ENCODE measurements at places on chromosomes 1 and 21.
A peak's percentile ranks its signal among the peaks of the same experiment; 100 is the strongest.

DNA sequence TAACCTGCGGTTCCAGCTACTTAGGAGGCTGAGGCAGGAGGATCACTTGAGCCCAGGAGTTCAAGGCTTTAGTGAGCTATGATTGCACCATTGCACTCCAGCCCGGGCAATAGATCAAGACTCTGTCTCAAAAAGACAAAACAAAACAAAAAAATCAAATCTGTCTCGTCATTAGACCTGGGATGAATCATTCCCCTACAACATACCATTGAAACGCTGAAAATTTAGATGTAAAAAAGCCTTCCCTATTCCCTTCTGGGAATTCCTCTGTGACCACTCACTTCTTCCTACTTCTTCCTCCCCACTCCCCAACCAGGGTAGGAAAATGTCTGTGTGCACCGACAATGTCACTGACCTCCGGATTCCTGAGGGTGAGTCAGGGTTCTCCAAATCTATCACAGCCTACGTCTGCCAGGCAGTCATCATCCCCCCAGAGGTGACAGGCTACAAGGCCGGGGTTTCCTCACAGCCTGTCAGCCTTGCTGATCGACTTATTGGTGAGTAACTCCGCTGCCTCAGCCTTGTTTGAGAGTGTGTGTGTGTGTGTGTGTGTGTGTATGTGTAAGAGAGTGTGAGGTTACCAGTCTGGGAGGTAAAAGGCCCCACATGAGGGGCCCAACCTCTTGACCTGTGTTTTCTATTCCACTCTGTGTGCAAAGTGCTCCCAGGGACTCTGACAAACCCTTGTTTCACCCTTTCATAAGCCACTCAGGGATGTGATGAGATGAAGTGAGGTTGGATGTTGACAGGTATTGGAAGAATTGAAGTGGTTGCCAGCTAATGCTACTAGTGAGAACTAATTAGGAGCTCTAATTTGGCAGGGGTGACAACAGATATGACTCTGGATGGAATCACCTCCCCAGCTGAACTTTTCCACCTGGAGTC, 16.3 kb upstream of the SARS1 start:
- no peak for DNase-seq

DNA sequence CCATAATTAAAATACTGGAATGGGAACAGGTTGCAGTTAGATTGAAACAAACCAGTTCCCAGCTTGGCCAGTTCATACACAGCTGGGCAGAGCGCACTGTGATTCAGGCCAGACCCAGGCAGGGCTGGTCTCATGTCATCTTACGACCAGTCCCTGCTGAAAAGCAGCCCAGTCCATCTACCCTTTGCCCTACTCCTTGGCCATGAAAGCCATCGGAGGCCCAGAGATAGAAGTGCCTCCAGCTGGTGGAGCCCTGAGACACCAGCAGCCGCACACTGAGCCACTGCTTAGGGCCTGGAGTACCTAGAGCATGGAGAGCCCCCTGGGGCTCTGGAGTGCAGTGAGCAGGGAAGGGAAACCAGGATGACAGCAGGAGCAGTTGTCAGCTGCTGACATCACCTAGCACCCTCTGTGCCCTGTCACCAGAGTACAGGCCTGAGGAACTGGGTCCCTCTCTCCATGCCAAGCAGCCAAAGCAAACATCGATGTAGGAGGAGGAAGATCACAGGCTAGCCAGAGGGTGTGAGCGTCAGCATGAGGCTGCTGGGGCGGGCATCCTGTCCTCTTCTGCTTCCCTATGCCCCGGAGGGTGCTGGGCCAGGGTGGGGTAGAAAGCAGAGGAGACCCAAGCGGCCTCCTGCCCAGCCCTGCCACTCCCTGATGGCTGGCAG, 34.2 kb upstream of the TMEM125 start:
- no peak for DNase-seq

- no peak for DNase-seq
Observed at GRCh38 chr1:20555025-20555757, 2.8 kb downstream of the FAM43B start.

DNA sequence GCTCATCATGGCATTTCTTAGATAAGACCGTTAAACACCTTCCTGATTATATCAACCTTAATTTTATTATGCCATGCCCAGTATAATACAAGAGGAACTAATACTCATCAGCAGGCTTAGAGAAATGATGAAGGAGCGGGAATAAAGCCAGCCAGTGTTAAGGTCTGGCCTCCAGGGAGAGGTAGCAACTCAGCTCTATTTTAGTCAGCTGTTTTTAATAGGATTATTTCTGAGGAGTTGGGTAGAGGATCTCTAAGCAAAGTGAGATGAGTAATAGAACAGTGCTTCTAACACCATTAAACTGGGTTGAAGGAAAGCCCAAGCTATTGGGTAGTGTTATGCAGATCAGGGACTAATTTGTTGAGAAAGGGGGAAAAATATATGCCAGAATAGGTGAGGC, 921.5 kb downstream of the TTLL7 start:
- DNase-seq, result no peak

GRCh38 chr1:237258871-237259270, 216.9 kb downstream of the RYR2 start:
- no peak for DNase-seq

DNA sequence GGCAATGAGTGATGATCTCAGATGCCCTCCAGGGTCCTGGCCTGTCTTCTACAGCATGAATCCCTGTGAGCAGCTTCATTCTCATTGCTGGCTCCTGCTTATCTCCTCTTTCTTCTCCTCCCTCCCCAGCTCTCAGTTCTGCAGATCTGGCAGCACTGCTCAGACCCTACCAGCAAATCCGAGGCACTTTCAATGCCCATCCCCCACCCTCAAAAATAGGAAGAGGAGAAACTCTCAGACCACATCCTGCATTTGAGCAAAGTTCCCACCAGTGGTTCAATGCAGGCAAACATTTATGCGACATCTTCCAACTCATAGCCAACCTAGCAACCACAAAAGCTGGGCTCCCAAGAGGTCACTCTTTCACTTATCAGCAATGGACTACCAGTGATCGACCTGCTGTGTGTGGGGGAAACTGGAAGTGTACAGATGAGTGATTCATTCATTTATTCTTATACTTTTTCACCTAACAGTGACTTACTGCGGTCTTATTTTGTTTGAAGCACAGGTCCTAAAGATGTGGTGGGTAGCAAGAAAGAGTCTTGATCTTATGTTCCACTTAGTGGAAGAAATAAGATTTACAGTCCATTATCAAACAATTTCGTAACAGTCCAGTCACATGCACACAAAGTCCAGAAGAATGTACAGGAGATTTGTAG, 5.8 kb upstream of the CHI3L2 start:
- DNase-seq, result no peak

DNA sequence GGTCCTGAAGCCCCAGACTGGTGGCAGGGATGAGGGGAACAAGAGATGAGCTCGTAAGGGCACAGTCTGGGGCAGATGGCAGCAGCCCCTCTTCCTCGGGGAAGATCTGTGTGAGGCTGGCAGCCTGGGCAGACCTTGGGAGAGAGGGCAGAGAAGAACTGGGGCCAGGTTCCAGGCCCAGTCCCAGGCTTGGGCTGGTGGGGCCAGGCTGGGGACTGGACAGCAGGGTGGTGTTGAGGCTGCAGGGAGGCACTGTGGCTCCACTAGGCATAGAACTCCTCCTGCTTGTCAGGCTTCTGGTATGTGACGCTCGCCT, 35.7 kb downstream of the SDC3 start:
- no peak for DNase-seq

DNA sequence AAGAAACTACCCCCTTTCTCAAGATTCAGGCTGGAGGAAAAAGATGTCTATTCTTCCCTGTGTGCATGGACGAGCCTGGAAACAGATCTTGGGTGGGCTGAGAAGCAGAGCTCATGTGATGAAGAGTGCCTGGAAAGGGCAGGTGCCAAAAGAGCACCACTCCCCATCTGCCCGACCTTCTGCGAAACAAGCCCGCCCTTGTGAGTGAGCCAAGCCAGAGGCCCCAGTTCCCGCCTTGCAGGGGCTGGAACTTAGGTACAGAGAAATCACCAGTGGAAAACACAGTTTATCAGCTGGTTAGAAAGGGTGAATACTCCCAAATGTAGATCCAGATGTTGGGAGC, 26.7 kb upstream of the A3GALT2 start:
- peak; percentile 29 for DNase-seq

- DNase-seq, result no peak
Observed at GRCh38 chr1:56403321-56403720, 176.0 kb downstream of the PLPP3 start.

GRCh38 chr1:166485620-166486019, 318.8 kb upstream of the FAM78B start:
- no peak for DNase-seq

GRCh38 chr1:214946615-214947014, 135.9 kb upstream of the KCNK2 start:
- DNase-seq, result no peak

DNA sequence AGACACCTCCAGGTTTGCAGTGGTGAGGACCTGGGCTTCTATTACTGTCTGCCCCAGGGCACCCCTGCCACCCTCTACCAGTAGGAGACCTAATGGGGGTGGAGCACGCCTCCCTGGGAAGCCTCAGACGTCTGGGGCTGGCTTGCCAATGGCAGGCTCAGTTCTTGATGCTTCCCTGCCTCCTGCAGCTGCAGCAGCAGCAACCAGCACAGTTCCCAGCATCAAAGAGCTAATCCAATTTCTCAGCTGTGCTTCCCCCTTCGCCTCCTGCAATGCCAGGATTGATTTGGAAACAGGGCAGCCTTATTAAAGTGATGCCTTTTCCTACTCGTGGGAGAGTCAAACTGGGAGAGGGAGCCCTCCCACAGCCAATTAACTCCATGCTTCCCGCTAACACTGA, 8.2 kb downstream of the SYT2 start:
- DNase-seq, result no peak

DNA sequence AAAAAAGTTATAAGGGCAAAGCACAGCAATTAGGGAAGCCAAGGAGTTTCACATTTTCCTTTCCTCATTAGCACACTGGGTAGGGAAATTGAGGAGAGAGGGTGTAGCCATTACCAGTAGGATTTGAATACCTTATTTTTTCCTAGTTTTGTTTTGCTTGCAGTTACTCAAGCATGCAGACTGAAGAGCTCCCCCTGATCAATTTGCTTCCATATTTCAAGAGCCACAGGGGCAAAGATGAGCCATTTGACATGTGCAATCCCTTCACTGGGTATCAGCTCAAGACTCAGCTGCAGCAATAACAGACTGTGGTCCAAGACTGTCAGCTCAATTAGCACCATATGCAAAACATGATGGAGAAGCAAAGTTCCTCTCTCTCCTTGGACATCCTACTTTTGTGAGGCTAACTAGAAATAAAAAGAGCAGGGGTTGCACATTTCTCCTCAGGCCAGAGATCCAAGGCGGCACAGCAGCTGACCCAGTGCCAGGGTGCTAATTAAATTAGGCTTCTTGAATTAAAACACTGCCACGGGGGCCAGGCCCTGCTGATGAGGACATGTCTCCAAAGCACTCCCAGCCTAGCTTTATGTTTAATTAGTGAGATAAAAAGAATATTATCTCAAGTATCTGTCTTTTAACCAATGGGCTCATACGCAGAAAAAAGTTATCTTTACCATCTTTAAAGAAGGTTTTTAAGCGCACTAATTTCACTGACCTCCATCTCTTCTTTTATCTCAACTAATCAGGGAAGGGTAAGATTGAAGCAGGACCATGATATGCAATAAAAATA, 36.7 kb upstream of the LRRC53 start:
- no peak for DNase-seq

- DNase-seq, result no peak
Observed at GRCh38 chr1:215667761-215668160, 100.7 kb downstream of the KCTD3 start.

GRCh38 chr1:232844791-232845190, 39.6 kb downstream of the MAP10 start:
- DNase-seq, result no peak

DNA sequence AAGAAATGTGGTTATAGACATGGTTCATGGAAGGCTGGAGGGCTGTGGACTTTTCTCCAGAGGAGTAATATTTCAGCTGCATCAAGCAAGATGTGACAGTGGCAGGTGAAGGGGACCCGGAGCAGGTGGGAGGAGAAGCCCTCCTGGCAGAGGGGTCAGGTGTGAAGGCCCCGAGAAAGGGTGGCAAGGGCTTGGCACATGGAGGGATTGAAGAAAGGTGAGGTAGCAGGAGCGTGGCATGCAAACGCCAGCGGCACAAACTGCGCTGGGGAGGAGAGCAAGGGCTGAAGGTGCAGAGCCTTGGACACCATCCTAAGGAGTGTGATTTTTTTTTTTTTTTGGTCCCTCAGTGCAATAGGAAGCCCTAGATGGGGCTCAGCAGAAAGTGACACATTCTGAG, 244.6 kb downstream of the TOMM20 start:
- no peak for DNase-seq

GRCh38 chr1:234606784-234607108, 3.2 kb downstream of the IRF2BP2 start:
- no peak for DNase-seq

DNA sequence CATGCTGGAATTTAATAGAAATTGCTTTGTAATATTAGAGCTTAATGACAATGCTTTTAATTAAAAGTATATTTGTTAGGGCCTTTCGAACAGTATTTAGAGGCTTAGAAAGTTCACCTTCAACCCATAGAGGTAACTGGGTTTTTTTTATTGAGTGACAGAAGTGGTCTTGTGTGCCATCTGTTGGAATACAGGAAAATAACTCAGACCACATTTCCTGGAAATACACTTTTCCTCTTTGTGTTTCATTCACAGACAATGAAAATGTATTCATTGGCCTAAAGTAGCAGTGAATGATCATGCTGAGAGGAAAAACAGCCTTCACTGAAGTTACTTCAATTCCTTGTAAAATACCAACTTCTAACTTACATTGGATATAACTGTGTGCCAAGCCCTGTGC, 83.6 kb upstream of the L1TD1 start:
- no peak for DNase-seq

DNA sequence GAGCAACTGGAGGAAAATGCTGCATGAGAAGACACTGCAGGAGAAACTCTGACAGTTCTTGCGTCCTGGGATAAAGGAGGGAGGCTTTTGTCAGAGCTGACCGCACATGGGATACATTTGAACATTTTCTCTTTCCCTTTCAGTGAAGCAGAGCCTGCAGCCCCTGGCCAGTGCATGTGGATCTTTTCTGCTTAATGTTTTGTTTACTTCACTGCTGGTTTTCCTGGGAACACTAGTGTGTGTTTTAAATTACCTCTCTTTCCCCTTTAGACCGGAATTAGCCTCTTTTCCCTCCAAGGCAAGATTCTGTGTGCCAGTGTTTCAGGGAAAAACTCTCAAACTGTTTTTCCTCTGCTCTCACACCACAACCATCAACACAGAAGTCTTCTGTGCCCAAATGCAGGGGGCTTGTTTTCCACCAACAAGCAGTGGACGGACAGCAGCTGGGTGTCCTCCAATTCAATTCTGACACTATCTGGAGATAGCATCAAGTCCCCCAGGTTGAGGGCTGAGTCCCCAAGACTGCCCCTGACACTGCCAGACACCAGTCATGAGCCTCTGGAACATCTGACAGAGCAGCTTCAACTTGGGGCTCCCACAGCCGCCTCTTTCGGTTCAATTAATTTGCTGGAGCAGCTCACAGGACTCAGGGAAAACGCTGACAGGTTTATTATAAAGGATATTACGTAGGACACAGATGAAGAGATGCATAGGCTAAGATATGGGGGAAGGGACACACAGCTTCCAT, 136.2 kb downstream of the RHOU start:
- no peak for DNase-seq

- DNase-seq, result no peak
Observed at GRCh38 chr1:218395916-218396315, 50.8 kb downstream of the TGFB2 start.

- DNase-seq, result peak; percentile 49
Observed at GRCh38 chr21:16634515-16634914, 878.3 kb upstream of the CXADR start.

- DNase-seq, result no peak
Observed at GRCh38 chr21:35568643-35569042, 491.7 kb downstream of the SETD4 start.

GRCh38 chr1:116804736-116805135, 50.5 kb downstream of the CD2 start:
- no peak for DNase-seq

GRCh38 chr1:96971849-96972602, 250.4 kb downstream of the PTBP2 start:
- DNase-seq, result no peak
